ENCODE measurements at places on chromosomes 3 and 15.

DNA sequence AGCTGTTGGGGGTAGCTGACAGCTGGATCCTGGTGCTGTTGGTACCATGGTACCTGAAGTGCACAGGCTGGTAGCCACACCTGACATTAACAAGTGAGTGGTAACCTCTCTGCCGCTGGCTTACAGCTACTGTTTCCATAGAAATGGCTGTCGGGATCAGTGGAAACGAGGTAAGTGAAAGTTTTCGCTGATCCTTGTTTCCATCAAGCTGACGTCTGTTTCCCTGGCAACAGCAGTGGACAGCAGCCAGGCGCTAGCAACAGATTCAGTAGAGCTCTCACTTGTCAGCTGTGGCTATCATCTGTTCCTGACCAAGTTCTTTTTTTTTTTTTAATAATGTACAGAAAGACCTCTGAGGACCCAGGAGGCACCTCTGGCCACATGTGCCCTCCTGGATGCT is 166.2 kb downstream of the CHDH start:
- no peak for DNase-seq

DNA sequence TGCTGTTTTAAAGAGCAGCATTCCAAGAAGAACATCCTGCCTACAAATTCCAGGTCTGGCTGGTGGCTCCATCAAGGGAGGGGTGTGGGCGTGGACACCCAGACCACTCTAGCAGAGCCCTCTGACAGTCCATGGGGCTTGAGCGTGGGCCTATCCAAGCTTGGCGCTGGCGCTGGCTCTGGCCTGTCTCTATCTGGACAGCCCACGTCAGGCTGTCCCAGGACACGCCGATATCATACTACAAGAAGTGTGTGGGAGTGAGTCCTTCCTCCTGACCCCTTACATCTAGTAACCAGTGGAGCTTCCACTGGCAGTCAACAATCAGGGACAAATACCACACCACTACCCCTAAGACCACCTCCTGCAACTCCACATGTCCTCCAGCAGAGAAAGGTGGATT is 17.1 kb upstream of the DUSP7 start:
- DNase-seq, result no peak

DNA sequence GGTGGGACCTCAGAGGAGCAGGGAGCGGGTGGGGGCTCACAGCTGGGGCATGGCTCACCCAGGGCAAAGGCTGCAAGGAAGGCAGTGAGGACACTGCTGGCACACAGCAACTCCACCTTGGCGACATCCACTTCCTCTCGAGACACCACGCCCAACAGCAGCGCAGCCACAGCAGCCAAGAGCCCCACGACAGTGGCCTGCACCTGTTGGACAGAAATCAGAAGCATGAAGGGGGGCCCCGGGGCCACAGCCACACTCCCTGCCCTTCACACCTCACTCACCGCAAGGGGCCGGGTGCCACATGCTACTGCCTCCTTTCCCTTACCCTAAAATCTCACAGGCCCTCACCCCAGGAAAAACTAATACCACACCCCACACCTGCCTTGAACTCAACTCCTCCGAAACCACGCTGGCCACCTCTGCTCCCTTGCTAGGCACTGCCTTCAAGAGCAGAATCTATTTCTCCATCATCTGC is 57.3 kb downstream of the ROPN1B start:
- DNase-seq, result no peak

GRCh38 chr15:29337156-29337959 is 67.7 kb upstream of the NSMCE3 start:
- no peak for DNase-seq

- DNase-seq, result no peak
Measured at GRCh38 chr3:49513494-49514124, 40.7 kb upstream of the BSN start.

- DNase-seq, result no peak
Measured at GRCh38 chr3:177157492-177157891, 39.8 kb downstream of the TBL1XR1 start.

- no peak for DNase-seq
Measured at GRCh38 chr3:148631124-148631903, 66.4 kb upstream of the AGTR1 start.

DNA sequence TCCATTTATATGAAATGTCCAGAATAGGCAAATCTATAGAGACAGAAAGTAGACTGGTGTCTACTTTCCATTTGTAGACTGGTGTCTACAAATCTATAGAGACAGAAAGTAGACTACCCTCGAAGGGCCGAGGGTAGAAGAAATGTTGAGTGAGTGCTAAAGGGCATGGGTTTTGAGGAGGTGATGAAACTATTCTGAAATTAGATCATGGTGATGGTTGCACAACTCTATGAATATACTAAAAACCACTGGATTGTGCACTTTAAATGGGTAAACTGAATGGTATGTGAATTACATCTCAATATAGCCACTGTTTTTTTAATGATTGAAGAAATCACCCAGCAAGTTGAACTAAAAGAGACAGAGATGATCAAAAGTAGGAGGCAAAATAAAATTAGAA is 27.9 kb downstream of the TP53BP1 start:
- no peak for DNase-seq

Data from NCI-H345 (cell line).